IMR-90 (cell line): ENCODE measurements at places on chromosomes 16 and 17. TPM values are rescaled to one million over a fixed set of nuclear protein-coding genes. Genes with fewer than 3 reads are reported as not detected.

PHLPP2 gene
- 9.2 and 10.2 TPM in 2 replicates for total RNA-seq

ARSG gene
- total RNA-seq = 2.9 and 3.1 TPM in 2 replicates

CYGB gene
- 1.3 and 1.7 TPM in 2 replicates for total RNA-seq

PMFBP1 gene
- total RNA-seq = under 0.01 TPM in 1 of 2 replicates, not detected in the other

NPIPB6 gene
- 0.18 and 0.56 TPM in 2 replicates for total RNA-seq

GRCh38 chr16:14106961-14107360 lies 35.8 kb downstream of the MRTFB start:
- no peaks in the 10 kb centered on the region for H3K27me3 ChIP-seq
- no peak overlapping the region for H3K27ac ChIP-seq
- no peaks in the 10 kb centered on the region for H3K36me3 ChIP-seq
- no peak for DNase-seq

DNA sequence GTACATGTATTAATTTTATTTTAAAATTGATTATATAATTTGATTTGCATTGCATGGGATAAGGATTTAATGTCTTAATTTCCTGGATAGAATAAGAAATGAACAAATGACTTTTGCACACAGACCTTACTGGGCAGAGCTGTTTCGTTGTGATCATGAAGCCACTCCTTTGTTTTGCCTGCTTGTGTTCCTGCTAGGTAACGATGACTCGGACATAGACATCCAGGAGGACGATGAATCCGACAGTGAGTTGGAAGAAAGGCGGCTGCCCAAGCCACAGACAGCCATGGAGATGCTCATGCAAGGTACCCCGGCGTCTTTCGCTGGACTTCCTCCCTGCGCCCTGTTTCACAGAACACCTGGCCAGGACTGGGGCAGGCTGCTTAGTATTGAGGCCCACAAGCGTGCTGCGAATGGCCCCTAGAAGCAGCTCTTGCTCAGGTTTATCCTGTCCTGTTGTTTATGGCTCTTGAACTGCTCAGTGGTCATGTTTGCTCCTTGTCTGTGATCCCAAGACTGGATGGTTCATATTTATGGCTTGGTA lies 29.6 kb downstream of the CLUAP1 start:
- peaks cover 6% of the 10 kb centered on the region; the same call in 1 of the 2 replicates for H3K4me1 ChIP-seq
- peaks cover 34% of the 10 kb centered on the region for H3K36me3 ChIP-seq
- no peaks in the 10 kb centered on the region for H3K27me3 ChIP-seq
- no peak for DNase-seq
- H3K4me3 ChIP-seq = no peak overlapping the region

GRCh38 chr16:23931199-23931598 lies 95.4 kb downstream of the PRKCB start:
- H3K36me3 ChIP-seq = no peaks in the 10 kb centered on the region
- no peak for DNase-seq
- H3K4me1 ChIP-seq = no peaks in the 10 kb centered on the region
- no peak overlapping the region for H3K27ac ChIP-seq

DNA sequence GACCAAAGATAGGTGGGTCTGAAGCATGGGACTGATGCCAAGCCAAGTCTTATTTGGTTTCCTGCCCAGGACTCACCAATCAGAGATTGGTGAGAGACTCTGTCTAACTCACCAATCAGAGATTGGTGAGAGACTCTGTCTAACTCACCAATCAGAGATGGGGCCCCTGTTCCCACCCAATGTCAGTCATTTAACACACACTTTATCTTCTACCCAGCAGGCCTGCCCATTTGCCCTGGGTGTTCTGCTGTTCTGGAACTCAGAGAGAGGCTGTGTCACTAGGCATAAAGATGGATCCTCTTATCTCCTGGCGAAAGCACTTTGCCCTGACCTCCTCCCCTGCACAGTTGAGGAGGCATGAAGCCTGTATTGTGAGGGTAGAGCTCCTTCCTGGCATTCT lies 5.4 kb upstream of the RHOT1 start:
- no peaks in the 10 kb centered on the region for H3K27me3 ChIP-seq
- no peak overlapping the region for H3K4me3 ChIP-seq
- H3K36me3 ChIP-seq = no peaks in the 10 kb centered on the region
- no peak for DNase-seq
- no peak overlapping the region for H3K27ac ChIP-seq
- H3K4me1 ChIP-seq = no peaks in the 10 kb centered on the region

- H3K36me3 ChIP-seq = no peaks in the 10 kb centered on the region
- DNase-seq = no peak
- no peaks in the 10 kb centered on the region for H3K27me3 ChIP-seq
Measured at GRCh38 chr16:71956486-71956885, 43.7 kb downstream of the PKD1L3 start.

DNA sequence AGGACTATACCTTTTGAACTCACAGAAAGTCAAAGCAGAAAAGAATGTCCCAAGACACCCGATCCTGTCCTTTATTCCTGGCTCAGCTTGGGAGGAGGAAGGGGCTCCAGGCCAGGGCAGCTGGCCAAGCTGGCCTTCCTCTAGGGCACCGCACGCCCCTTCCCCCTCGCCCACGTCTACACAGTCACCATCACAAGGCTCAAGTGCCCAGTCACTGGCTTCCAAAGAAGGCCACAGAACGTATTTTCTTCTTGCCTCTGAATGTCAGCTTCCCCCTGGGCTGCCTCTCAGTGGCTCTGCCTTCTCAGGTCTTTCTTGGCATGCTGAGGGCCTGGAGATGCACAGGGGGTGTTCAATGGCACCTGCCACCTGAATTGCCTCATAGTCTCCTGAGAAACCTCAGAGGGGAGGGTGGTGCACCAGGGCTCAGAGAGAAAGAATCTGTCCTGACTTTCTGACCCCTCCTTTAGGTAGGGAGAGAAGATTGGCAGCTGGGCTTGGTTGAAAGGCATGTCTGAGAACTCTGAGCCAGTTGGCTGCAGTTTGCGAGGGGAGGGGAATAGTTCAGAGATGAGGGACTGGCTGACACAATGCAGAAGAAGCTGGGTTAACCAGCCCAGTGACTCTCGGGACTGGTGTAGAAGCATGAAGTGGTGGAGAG lies 2.1 kb downstream of the DHRS11 start:
- H3K4me1 ChIP-seq = peaks cover 5% of the 10 kb centered on the region
- no peak for DNase-seq
- no peak overlapping the region for H3K4me3 ChIP-seq

GRCh38 chr16:68399456-68399855 lies 48.9 kb downstream of the SMPD3 start:
- no peak overlapping the region for H3K4me3 ChIP-seq
- H3K27ac ChIP-seq = no peak overlapping the region
- H3K27me3 ChIP-seq = peaks cover 15% of the 10 kb centered on the region; the same call in 1 of the 2 replicates
- H3K4me1 ChIP-seq = peaks cover 7% of the 10 kb centered on the region; the same call in 1 of the 2 replicates

- no peaks in the 10 kb centered on the region for H3K36me3 ChIP-seq
- no peak overlapping the region; the same call in 1 of the 2 replicates for H3K27ac ChIP-seq
- no peaks in the 10 kb centered on the region for H3K4me1 ChIP-seq
- no peaks in the 10 kb centered on the region for H3K27me3 ChIP-seq
Measured at GRCh38 chr17:8922928-8923327, 42.6 kb downstream of the PIK3R5 start.

GRCh38 chr16:88533932-88534637 lies 36.1 kb upstream of the ZC3H18 start:
- peak overlapping the region; percentile 98 for H3K4me3 ChIP-seq
- peaks cover 8% of the 10 kb centered on the region for H3K27me3 ChIP-seq
- DNase-seq = peak; percentile 45
- peaks cover 6% of the 10 kb centered on the region; the same call in 1 of the 2 replicates for H3K36me3 ChIP-seq
- peak overlapping the region; percentile 97 for H3K27ac ChIP-seq
- H3K4me1 ChIP-seq = peaks cover 12% of the 10 kb centered on the region

DNA sequence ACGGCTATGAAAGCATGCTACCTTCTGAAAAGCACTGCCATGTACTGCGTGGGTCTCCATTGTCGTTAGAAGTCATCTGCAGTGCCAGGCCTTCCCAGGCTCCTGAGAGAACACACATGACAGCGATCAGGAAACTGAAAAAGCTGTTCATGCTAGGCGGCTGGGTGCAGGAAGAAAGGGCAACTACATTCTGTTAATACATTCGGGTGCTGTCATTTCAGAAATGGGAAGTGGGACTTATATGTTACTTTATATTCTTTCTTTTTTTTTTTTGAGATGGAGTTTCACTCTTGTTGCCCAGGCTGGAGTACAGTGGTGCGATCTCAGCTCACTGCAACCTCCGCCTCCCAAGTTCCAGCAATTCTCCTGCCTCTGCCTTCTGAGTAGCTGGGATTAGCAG lies 19.9 kb downstream of the CFAP20 start:
- DNase-seq = no peak
- H3K4me3 ChIP-seq = no peak overlapping the region
- H3K27ac ChIP-seq = no peak overlapping the region
- H3K27me3 ChIP-seq = no peaks in the 10 kb centered on the region
- peaks cover 3% of the 10 kb centered on the region; the same call in 1 of the 2 replicates for H3K4me1 ChIP-seq

- H3K36me3 ChIP-seq = no peaks in the 10 kb centered on the region
- H3K27ac ChIP-seq = no peak overlapping the region
- H3K27me3 ChIP-seq = no peaks in the 10 kb centered on the region
Measured at GRCh38 chr17:40366861-40367518, 2.5 kb upstream of the GJD3 start.

- no peaks in the 10 kb centered on the region for H3K27me3 ChIP-seq
- no peak for DNase-seq
- H3K4me3 ChIP-seq = no peak overlapping the region
- no peak overlapping the region for H3K27ac ChIP-seq
Measured at GRCh38 chr16:3774819-3775218, 57.5 kb upstream of the TRAP1 start.

DNA sequence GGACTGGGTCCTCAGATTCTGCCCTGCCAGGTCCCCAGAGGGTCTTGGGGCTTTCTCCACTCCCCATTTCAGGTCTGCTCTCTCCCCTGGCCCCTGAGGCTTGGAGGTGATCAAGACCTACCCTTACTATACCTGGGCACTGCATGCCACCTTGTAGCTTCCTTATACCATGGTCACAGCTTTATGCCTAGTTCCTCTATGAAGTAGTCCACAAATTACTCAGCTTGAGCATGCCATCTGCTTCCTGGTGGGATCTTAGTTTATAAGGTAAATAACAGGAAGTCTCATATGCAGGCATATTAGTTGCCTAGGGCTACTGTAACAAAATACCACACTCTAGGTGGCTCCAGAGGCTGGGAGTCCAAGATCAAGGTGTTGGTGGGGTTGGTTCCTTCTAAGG lies 11.0 kb upstream of the PMFBP1 start:
- 0 out of 2 replicates have a peak, but pooled peaks cover 2% of the 10 kb centered on the region for H3K27me3 ChIP-seq
- no peak overlapping the region for H3K4me3 ChIP-seq
- no peak overlapping the region for H3K27ac ChIP-seq
- no peak for DNase-seq
- no peaks in the 10 kb centered on the region for H3K4me1 ChIP-seq

DNA sequence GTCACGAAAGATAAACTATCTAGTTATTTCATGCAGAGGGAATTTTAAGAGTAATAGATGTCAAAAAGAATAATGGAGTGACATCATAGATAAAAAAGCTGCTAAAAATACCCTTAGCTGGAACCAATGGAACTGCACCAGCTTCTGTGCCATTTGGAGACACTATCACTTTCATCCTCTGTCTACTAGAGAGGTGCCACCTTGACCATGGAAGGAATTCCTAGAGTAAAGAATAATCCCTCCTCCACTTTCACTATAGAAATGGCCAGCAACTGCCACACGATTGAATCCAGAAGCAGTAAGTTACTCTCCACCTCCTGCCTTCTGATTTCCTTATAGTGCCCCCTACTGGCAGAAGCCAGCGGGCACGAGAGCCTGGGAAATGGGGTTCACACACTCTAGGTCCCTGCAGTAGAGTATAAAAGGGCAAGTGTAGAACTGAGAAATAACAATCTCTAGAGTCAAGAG lies 2.8 kb upstream of the ALDH3A2 start:
- no peak overlapping the region for H3K27ac ChIP-seq
- H3K4me3 ChIP-seq = no peak overlapping the region
- peaks cover 33% of the 10 kb centered on the region for H3K27me3 ChIP-seq
- no peak for DNase-seq
- H3K36me3 ChIP-seq = no peaks in the 10 kb centered on the region

GRCh38 chr16:87048730-87049115 lies 268.5 kb downstream of the C16orf95 start:
- H3K4me3 ChIP-seq = no peak overlapping the region
- no peaks in the 10 kb centered on the region for H3K36me3 ChIP-seq
- peaks cover 40% of the 10 kb centered on the region for H3K27me3 ChIP-seq
- DNase-seq = no peak
- peaks cover 6% of the 10 kb centered on the region for H3K4me1 ChIP-seq

- DNase-seq = no peak
- no peaks in the 10 kb centered on the region for H3K27me3 ChIP-seq
- H3K4me1 ChIP-seq = peaks cover 5% of the 10 kb centered on the region; the same call in 1 of the 2 replicates
- H3K36me3 ChIP-seq = peaks cover 5% of the 10 kb centered on the region; the same call in 1 of the 2 replicates
- no peak overlapping the region for H3K4me3 ChIP-seq
- H3K27ac ChIP-seq = no peak overlapping the region
Measured at GRCh38 chr17:2613089-2613808, 19.8 kb downstream of the PAFAH1B1 start.

GRCh38 chr17:6496640-6497441 lies 52.6 kb downstream of the PIMREG start:
- H3K27me3 ChIP-seq = peaks cover 10% of the 10 kb centered on the region; the same call in 1 of the 2 replicates
- DNase-seq = no peak
- H3K4me3 ChIP-seq = no peak overlapping the region
- H3K4me1 ChIP-seq = no peaks in the 10 kb centered on the region; the same call in 1 of the 2 replicates

DNA sequence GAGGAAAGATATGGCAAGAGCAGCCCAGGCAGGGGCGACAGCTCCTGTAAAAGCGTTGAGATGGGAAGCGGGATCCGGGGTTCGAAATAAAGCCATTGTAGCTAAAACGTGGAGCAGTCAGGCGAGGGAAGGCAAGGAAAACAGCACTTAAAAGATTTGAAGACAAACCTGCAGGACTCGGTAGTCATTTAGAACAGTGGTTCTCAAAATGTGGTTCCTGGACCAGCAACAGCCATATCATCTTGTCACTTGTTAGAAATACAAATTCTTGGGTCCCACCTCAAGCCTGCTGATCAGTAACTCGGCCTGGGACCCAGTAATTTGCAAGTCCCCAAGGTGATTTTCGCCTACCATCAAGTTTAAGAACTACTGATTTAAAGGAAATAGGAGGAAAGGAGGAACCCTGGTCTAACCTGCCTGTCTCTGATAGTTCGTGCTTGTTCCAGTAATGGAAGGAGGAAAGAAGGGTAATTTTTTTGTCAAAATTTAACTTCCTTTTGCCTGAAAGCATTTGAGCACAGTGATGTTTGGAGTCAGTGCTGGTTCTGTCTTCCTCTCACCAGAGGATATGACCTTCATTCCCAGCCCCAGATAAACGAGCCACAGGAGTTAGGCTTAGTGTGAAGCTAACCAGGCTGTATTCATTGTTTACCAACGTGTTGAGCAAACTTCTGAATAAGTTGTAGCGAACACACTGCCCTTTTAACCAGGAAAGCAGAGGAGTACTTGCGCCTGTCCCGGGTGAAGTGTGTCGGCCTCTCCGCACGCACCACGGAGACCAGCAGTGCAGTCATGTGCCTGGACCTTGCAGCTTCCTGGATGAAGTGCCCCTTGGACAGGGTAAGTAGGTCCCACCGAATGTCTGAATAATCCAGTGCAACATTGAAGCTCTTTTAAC lies 1.1 kb downstream of the ORC6 start:
- H3K27ac ChIP-seq = peak overlapping the region; percentile 72
- peak; percentile 40 for DNase-seq
- H3K4me1 ChIP-seq = peaks cover 6% of the 10 kb centered on the region
- peaks cover 1% of the 10 kb centered on the region; the same call in 1 of the 2 replicates for H3K36me3 ChIP-seq
- no peaks in the 10 kb centered on the region for H3K27me3 ChIP-seq
- peak overlapping the region; percentile 88 for H3K4me3 ChIP-seq
